ENCODE measurements at places on chromosomes 12 and 14.
A peak's percentile ranks its signal among the peaks of the same experiment; 100 is the strongest.

DNA sequence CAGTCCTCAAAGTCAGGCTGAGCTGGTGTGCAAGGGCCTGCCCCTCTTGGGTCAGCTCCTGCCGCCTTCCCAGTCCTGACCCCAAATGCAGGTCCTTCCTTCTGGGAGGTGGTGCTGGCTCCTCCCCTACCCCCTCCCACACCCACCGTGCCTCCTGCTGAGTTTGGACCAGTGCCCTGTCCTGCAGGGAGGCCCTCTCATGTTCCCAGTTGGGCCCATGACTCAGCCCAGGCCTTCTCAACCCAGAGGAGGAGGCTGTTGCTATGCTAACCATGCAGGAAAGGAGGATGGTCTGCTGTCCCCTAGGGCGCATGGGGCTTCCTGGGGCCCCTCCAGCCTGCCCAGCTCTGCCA lies 4.4 kb downstream of the ZBTB42 start:
- DNase-seq: no peak

GRCh38 chr14:80955416-80955941 lies at the start of gene TSHR:
TSS of gene TSHR (plus strand) at chr14:80955621. CDS start at chr14:80955681, 60 bp downstream.
- DNase-seq: peak; percentile 36

DNA sequence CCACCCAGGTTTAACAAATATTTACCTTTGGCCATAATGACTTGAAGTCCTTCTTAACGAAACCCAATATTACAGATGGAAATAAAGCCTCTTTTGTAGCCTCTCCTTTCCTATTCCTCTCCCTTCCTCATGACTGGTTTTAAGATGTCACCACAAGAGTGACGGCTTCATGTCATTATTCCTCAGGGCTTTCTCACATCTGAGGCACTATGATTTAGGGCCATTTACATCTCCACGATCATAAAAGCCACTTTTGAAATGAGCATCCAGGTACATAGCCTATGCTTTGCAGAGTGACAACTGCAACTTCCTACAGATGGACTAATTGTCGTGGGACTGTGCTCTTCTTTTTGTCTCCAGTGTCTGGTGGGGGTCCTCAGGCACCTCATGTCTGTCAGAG lies 32.3 kb upstream of the DACT1 start:
- no peak for DNase-seq

DNA sequence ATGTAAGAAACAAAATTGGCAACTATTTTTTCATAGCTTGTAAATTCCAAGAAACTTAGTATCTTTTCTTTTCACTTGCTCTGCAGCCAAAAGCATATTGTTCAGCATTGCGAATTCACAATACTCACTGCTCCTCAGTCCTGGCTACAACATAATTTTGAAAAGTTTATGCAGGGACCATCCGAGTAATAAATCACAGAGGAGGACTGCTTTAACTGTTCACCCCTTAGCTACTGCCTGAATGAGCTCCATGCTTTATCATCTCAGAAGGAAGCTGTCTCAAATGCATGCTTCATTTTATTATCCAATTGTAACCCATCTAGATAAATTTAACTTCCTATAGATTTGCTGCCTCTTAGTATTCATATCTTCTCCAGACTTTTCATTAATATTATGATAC lies 827.8 kb downstream of the DIO2 start:
- no peak for DNase-seq

DNA sequence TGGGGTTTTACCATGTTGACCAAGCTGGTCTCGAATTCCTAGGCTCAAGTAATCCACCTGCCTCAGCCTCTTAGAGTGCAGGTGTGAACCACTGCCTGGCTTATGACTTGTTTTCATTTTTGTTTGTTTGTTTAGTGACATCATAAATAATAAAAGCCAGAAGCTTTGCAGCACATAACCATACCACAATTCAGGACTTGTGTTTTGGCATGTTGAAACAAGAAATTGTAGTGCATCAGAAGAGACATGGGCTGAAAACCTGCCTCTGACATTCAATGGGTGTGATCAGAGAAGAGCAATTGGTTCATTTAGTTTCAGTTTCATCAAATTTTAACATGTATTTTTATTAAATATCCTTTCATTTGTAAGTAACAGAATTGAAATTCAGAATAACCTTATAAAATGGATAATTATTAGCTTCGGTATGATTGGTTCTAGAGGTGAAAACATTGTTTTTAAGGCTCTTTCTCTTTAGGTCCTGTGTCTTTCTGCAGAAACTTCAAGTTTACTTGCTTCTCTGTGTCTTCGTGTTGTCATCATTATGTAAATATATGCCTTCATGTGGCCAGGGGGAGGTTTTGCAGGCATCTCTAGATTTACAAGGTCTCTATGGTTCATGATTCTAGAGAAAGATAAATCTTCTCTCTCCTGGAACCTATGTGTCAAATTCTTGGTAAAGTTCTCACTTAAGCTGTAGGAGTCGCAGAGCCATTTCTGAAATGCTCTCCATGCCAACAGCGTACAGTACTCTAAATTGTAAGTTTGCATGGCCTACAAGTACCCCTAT lies 312.0 kb downstream of the KCNC2 start:
- DNase-seq: no peak

DNA sequence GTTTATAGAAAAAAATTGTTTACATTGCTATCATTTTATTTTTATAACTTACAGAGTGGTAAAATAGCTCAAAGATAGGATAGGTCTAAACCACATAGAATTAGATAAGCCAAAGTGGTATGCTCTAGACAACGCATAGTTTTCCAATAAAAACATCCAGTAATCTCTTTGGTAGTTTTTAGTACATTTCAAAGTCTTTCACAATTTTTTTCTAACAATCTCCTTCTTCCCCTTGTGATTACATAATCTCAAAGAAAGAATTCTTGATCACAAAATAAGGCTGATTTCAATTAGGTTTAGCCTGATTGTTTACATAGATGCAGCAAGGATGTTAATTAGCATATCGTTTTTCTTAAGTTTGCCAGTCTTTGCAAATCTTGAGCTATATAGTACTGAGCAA lies 460.0 kb downstream of the FUT8 start:
- no peak for DNase-seq

DNA sequence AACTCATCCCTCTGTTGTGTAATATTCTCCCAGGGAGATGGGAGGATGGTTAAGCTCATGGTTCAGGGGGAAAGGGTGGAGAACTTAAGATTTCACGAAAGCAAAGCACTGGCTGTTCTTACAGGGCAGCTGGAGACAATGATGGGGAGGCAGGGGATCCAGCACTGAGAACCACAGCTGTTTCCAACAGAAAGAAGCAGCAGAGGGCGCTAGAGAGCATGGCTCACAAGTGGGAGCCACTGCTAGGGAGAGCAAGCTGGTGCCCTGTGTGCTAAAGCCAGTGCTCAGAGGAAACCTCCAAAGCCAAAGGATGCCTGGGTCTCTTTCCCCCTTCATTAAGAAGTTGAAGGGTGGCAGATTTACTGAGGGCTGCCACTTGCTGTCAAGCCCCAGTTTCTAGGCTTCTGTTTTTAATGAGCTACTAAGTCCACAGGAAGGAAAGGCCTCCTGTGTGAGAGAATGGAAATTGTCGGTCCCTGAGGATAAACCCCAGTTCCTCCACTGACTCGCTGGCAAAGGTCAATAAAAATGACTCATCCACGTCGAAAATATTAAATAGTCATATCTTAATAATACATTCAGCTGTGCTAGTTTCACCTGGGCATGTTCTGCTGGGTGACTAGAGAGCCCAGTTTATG lies 199.7 kb downstream of the ANO2 start:
- peak; percentile 83 for DNase-seq

- DNase-seq: no peak
These were observed 6.9 kb downstream of the LRCOL1 start for GRCh38 chr12:132603240-132604150.

DNA sequence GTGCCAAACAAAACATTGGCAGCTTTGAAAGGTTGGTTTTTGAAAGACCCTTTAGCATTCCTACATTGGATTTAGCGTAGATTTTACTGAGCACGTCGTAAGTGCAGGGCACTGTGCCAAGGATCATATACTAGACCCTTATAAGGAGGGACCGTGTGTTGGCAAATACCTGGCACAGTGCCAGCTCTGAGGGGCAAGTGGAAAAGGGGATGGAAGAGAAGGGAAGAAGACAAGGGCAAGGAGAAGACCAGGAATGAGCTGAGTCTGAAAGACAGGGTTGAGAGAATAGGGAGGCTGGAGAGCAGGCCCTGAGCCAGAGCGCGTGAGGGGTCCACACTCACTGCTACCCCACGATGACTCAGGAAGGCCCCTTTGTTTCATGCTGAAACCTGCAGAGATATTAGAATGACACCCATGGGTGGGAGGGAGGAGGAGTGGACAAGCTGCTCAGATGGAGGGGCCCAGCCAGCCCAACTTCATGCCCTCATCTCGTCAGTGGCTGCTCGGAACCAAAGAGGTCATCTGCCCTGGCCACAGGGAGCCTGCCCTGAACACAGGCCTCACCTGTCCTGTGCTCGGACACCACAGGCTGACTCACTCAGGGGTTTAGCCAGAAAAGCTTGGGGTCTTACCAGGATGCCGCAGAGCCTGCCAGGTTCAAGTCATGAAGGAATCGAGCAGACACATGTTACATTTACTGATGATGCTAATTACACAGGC lies 25.0 kb downstream of the RAB35 start:
- DNase-seq: no peak

- DNase-seq: peak; percentile 90
These were observed at the start of gene HOXC13 for GRCh38 chr12:53938326-53939140. TSS of gene HOXC13 (plus strand) at chr12:53938831. CDS start at chr12:53938907, 76 bp downstream.

DNA sequence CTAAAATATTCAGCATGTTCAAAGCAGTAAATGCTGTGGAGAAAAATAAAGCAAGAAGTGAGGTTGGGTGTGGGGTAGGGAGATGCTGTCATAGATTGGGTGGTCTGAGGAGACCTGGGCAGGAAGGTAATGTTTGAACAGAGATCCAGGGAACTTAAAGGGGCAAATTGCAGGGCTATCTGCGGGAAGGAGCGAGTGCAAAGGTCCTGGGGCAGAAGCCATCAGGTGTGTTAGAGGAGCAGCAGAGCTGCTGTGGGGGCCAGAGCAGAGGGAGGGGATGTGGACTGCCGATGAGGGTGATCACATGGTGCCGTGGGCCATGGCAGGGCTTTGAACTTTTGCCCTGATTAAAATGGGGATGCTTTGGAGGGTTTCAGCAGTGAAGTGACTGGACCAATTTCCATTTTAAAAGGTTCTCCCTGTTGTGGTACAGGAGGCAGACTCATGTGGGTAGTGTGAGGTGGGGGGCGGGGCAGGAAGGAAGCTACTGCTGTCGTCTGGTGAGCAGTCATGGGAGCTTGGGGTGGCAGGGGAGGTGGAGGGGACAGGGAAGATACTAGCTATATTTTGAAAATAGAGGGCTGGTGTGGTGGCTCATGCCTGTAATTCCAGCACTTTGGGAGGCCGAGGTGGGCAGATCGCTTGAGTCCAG lies 145.0 kb downstream of the AACS start:
- DNase-seq: no peak

DNA sequence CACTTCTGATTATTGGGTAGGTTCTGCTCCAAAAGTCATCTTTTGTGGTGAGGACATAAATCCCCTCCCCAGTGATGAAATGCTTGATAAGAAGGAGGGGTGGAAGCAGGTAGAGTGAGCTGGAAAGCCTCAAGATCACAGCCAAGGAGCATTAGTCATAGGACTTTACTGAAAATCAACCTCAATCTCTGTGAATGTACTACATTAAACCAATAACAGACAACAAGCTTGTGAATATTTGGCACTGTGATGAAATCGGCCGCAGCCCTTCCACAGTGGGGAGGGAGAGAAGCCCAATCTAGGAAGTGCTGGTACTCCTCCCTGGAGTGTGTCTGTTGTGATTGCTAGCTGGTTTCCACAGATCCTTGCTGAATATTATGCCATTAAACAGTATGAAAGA lies 41.2 kb upstream of the PTCSC3 start:
- DNase-seq: no peak

DNA sequence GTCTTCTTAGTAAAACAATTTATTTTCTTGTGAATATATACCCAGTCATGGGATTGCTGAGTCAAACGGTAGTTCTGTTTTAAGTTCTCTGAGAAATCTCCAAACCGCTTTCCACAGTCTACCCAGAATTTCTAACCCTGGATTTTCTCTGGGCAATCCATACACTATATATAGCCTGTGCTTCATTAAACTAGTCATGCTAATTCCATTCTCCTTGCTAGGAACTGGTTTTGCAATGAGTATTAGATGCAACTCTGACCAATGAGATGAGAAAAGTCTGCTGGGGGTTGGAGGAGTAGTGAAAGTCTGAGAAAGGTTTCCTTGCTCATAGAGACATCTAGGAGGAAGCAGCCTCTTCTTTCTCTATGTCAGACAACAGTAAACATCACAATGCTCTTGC lies 196.1 kb upstream of the CDKN3 start:
- no peak for DNase-seq

GRCh38 chr12:24232531-24232930 lies 283.1 kb upstream of the SOX5 start:
- no peak for DNase-seq

DNA sequence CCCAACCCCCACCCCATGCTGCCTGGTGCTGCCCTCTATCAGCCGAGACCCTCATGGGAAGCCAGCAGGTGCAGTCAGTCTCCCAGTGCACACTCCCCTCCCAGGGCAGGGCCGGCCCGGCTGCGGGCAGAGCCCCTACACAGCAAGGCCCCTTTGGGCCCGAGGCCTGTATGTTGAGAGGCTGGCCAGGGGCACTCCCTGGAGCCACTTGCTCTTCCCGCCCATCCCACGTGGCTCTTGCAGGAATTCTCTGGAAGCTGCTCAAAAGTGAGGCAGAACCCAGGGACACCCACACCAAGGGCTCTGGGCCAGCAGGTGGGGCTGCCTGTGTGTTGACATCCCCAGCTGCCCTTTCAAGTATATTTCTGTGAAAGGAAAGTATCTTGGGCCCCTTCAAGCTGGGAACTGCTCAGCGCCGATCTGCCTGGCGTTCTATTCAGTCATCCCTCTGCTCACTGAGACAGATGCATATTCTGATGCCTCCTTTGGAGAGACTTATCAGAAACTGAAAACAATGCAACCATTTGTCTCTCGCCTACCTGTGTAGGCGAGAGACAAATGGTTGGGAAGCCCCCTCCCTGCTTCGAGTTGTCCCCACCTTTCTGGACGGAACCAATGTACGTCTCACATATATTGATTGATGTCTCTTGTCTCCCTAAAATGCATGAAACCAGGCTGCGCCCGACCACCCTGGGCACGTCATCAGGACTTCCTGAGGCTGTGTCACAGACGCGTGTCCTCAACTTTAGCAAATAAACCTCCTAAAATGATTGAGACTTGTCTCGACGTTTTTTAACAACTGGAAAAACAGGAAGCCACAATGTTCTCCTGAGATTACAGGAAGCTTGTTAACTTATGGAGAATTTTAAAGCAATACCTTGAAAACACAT lies 6.0 kb downstream of the GPR132 start:
- no peak for DNase-seq
